NCI-H82 (cell line): ENCODE measurements at places on chromosomes 12 and 14.

- DNase-seq, result no peak
These were observed 28.2 kb downstream of the WBP11 start for GRCh38 chr12:14774906-14775635.

GRCh38 chr12:54708826-54709225 lies 60.7 kb upstream of the DCD start:
- no peak for DNase-seq

- no peak for DNase-seq
These were observed 16.3 kb downstream of the MUCL1 start for GRCh38 chr12:54870617-54871016.

DNA sequence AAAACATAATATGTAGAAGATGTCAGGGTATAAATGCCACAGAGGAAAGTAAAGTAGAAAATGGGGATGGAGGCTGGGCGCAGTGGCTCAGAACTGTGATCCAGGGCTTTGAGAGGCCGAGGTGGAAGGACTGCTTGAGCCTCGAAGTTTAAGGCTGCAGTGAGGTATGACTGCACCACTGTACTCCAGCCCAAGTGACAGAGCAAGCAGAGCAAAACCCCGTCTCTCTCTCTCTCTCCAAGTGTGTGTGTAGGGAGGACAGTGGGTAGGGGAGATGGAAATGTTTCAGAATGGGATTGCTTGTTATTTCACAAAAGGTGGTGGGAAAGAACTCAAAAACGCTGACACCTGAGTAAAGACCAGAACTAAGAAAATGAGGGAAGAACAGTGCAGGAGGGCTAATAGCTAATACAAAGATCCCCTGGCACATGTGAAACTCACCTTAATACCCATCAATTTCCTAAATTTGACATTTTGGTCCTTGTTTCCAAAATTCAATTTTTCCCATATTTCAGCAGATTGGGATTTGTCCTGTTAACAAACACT lies 5.7 kb upstream of the ZCCHC8 start:
- DNase-seq, result no peak

- DNase-seq, result no peak
These were observed 10.7 kb downstream of the TBX5 start for GRCh38 chr12:114395233-114395632.

- DNase-seq, result no peak
These were observed 48.6 kb upstream of the E2F7 start for GRCh38 chr12:77113971-77114370.

- DNase-seq, result no peak
These were observed 23.8 kb downstream of the SLC16A7 start for GRCh38 chr12:59619461-59620240.

DNA sequence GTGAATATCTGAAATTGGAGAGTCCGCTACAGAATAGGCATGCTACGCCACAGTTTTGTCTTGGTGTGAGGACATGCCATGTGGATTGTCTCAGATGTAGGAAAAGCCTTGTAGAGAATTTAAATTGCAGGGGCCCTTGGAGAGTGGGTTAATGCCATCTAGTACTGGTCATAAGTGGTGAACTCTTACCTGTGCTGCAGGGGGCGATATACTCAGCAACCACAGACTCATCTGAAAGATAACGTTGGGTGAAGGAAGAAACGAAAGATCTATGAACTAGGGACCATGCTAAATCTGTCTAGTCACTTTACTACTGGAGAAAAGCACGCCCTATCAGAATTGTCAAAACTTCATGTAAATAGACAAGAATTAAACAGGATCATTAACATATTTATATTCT lies 33.7 kb upstream of the A2M start:
- DNase-seq, result no peak

- no peak for DNase-seq
These were observed 531.4 kb upstream of the LMO3 start for GRCh38 chr12:17137396-17137795.

DNA sequence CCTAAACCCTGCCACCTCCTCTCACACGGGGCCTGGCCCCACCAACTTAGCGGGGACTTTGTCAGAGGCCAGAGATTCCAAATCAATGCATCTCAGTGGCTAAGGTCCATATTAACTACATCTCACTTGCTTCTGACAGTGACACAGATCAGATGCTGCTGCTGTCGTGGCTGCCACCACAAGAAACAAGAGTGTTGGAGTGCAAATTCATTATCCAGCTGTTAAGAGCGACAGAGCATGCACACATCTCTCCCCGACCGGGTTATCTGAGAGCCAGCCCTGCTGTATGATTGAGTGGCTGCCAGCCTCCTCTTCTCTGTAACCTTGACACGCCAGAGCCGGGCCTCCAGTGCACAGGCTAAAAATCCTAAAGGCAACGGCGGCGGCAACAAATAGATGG lies 40.2 kb downstream of the SPRING1 start:
- DNase-seq, result no peak

DNA sequence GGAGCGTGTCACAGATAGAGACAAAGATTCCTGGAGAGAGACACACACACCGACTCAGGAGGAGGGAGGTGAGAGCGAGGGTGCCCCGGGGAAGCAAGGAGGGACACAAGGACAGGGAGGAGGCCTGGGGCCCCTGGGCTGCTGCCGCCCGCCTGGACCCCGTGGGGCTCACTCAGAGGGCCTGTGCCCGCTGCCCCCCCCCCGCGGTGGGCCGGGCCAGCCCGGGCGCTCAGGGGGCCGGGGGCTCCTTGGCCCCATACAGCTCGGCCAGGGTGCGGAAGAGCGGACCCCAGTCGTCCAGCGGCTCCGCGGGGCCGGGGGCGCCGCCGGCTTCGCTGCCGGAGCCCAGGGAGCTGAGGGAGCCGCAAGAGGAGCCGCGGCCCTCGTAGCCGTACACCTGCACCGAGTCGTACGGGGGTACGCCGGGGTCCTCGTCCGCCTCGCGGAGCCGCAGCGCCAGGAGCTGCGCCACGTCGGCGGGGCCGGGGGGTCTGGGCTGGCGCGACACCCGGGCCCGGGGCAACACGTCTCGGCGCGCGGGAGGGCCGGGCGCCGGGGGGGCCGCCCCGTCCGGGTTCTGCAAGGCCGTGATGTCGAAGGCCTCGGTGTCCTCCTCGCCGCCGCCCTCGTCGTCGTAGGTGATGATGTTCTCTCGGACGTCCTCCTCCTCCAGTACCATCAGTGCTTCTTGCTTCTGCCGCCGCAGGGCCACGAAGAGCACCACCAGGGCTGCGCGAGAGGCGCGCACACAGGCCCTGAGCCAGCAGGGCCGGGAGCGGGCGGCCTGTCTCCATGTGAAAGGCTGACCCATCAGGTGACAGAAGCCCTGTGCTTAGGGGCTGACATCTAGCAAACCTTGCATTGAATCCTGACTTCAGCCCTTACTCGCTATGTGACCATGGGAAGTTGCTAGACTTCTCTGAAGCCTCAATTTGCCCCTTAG lies 6.0 kb downstream of the PSMB11 start:
- no peak for DNase-seq

DNA sequence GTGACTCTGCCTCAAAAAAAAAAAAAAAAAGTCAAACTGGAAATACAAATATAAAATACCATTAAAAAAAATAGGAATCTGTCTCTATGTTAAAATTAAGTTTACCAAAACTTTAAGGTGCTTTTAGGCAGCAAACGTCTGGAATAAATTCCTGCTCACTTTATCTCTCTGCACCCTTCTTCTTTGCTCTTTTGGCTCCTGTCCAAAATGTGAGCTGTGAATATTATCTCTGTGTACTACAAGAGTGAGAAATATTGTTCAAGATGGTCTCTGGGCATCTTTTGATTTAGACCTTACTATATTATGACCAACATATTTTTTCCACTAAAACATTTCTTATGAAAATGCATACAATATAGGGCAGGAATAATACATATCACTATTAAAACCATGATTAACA lies 63.7 kb downstream of the PUS7L start:
- no peak for DNase-seq

- DNase-seq, result peak; percentile 54
These were observed 831 bp upstream of the NKX2-1 start for GRCh38 chr14:36520601-36521525.

GRCh38 chr14:35088514-35088913 lies 33.3 kb downstream of the PPP2R3C start:
- no peak for DNase-seq

- DNase-seq, result no peak
These were observed 45.8 kb upstream of the CNTN1 start for GRCh38 chr12:40646456-40646855.

DNA sequence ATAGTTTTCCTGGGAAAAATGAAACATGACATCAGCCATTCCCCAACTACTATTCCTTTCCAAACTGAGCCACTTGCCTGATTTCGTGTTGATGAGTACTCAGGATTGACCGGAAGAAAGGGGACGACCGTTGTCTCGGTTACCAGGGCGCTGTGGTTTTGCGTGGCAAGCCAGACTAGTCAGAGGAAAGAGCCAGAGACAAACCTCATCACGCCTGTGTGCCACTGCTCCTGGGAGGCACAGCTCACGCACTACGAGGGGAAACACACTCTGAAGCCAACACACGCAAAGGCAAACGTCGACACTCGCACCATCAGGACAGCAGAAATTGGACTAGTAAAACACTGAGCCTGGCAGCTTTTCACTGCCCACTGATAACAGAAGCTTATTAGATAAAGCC lies 35.0 kb downstream of the GIT2 start:
- no peak for DNase-seq

DNA sequence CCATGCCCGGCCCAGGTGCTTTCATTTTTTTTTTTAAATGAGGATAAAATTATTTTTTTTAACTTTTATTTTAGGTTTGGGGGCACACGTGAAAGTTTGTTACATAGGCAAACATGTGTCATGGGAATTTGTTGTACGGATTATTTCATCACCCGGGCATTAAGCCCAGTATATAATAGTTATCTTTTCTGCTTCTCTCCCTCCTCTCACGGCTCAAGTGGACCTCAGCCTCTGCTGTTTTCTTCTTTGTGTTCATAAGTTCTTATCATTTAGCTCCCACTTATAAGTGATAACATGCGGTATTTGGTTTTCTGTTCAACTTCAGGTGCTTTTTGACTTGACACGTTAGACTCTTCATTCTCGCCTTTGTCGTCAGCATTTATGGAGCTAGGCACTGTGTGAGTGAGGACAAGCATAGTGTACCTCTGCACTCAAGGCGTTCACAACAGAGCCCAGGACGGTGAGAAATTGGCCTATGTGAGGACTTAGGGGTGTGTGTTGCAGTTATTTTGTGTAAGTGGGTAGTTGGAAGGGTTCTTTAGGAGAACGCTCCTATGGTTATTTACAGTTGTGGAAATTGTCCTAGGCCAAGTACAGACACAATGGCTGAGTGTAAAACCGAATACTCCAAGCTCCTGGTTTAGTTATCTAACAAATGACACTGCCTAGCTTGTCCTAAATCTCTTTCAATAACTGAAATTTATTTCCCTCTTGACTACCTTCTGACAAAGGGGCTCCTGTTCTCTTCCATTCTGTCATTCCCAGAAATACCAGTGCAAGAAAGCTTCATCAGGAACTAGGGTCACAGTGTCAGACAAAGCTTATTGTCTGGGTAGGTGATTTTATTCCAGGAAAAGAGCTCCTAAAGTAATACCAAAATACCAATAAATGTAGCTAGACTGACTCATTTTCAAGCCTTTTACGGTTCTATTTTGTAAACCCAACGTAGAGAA lies 200.5 kb upstream of the PRICKLE1 start:
- no peak for DNase-seq

DNA sequence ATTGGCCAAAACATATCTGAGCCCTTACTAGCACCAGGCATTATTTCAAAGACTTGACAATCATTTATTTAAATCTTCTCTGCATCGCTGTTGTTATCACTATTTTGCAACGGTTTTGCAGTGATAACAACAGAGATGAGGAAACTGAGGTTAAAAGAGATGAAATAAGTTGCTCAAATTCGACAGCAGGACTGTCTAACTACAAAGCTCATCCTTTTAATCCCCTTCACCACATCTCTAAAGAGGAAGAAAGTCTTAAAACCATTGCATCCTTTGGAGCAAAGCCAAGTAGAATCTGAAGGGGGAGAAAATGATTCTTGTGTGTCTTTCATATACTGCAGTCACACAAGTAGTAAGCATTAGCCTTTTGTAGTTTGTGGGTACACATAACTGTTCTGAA lies 14.8 kb upstream of the ETNK1 start:
- peak; percentile 75 for DNase-seq

- DNase-seq, result no peak
These were observed 701.8 kb downstream of the TMTC2 start for GRCh38 chr12:83388551-83388950.

GRCh38 chr14:80077262-80077661 lies 134.0 kb downstream of the DIO2 start:
- DNase-seq, result no peak

DNA sequence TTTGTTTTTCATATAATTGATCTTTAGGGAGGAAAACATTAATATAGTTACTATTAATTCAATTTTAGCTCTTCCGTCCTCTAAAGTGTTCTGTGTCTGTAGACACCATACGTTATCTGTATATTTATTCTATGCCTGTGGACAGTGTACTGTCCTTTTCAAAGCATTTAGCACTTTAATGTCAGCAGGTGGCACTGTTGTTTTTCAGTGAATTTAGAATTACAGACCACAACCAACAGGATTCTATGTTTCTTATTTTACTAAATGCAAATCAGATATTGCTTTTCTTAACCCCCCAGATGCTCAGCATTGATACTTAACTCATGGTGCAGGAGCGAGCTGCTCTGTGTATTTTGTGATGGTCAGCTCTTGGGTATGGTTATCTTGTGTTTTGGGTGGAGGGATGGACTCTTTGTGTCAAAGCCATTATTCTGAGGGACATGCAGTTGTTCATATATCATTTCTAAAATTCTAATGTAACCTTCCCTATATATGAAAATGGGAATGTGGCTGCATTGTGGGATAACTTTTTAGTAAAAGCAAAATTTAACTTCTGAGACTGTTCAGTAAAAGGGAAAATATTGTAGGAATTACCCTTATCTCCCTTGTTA lies 65.2 kb downstream of the PAPOLA start:
- DNase-seq, result peak; percentile 54

DNA sequence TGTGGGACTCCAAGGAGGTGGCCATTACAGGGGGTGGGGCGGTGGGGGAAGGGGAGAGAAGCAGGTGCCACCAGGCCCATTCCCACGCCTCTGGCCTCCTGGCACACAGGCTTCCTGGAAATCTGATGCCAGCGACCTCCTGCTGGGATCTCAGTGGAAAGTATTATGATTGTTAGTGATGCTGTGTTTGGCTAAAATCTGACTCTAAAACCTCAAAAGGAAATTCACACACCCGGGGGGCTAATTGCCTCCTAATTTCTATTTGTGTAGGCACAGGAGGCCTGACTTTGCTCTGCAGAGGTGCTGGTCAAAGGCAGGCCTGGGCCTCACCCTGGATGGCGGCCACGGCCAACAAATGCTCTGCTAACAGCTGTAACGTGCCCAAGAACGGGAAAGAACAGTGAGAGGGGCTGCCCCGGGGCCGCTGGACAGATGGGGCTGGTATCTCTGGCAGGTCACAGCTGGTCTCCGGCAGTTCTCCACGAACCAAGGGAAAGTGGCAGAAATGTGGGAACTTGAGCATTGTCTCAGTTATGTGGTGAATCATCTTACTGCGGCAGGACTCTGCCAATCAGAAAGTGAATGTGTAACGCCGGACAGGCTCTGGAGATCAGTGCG lies 14.3 kb downstream of the FAM181A start:
- no peak for DNase-seq

- peak; percentile 56 for DNase-seq
These were observed 163.5 kb downstream of the TPH2 start for GRCh38 chr12:72102150-72102549.
